ENCODE measurements at places on chromosomes 2 and 18.

DNA sequence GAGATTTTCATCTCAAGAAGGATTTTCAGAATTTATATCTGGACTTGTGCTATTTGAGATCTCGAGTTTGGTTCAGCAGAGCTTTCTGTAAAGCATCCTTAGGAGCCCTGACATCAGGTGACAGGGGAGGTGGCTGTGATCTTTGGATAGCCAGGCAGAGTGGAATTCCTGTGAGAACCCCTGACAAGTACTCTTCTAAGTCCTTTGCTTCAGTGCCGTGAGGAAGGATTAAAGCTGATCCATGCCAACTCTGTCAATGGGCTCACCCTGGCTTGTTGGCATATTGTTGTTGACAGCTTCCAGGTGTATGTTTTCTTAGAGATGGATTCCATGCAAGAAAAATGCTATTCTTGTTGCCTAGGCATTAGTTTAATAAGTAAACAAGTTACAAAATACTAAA lies 38.0 kb upstream of the NFE2L2 start:
- DNase-seq: no peak

GRCh38 chr2:39620067-39620466 lies 45.6 kb upstream of the TMEM178A start:
- peak; percentile 84 for DNase-seq

GRCh38 chr2:590214-591175 lies 86.7 kb downstream of the TMEM18 start:
- DNase-seq: no peak

- DNase-seq: no peak
Observed at GRCh38 chr18:3723554-3723953, 273.6 kb downstream of the TGIF1 start.

GRCh38 chr18:25518716-25519053 lies 166.7 kb upstream of the ZNF521 start:
- DNase-seq: no peak

GRCh38 chr18:25678221-25678620 lies 326.3 kb upstream of the ZNF521 start:
- no peak for DNase-seq

- DNase-seq: peak; percentile 18
Observed at GRCh38 chr2:110869472-110870446, 137.4 kb downstream of the ACOXL start.

GRCh38 chr2:26685989-26686839 lies 6.3 kb upstream of the KCNK3 start:
- DNase-seq: no peak

DNA sequence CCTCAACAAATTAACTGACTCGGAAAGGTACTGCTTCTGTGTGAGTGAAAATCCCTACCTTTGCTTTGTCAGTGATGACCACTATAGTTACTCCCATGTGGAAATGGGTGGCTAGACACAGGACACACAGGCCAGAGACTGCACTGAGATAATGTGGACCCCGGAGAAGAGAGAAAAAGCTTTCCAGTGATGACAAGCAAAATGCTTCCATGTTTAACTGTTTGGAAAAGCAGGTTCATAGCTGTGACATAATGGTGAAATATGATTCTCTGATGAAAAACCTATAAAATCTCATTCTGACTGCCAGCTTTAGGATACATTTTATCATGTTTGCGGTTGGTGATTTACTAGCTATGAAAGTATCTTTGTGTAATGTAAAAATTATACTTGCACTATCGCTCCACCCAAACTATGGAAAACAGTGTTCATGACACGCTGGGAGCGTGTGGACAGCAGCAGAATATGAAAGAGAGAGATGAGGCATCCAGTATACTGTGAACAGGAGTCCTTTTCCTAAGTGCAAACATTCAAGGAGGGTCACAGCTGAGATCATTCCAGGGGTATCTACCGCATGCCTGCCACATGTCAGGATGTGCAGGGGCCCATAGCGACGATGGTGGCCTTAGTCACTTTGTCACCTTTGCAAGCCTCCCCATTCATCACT lies 782.7 kb upstream of the SOX11 start:
- no peak for DNase-seq

DNA sequence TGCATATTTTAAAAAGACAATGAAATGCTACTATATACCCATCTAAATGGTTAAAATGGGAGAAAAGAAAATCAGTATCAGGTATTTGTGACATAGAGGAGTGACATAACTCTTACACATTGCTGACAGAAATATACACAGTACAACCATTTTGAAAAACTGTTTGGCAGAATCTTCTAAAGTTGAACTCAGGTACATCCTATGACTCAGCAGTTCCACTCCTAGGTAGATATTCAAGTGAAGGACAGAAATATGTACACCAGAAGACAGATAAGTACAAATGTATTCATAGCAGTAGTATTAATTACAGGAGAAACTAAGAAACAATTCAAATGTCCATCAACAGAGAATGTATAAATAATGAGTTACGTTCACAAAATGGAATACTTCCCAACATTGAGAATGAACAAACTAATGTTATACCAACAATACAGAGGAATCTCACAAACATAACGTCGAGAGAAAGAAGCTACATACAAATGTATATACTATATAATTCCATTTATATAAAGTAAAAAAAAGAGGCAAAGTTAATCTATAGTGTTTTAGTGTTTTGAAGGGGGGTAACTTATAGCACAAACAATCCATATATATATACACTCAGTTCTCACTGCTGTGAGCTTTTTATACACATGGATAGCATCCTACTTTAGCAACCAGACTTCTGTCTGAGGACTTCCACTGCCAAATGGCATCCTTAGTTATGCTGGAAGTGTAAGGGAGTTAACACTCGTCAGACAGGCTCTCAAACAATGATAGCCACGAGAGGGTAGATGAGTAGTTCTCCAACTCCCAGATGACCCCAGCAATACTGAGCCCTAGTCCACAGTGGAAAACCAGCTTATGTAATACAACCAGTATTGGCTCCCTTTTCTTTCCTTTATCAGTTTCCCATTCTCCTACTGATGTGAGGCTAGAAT lies 172.5 kb downstream of the NBAS start:
- DNase-seq: no peak

- no peak for DNase-seq
Observed at GRCh38 chr18:26304511-26304910, 78.3 kb downstream of the TAF4B start.

DNA sequence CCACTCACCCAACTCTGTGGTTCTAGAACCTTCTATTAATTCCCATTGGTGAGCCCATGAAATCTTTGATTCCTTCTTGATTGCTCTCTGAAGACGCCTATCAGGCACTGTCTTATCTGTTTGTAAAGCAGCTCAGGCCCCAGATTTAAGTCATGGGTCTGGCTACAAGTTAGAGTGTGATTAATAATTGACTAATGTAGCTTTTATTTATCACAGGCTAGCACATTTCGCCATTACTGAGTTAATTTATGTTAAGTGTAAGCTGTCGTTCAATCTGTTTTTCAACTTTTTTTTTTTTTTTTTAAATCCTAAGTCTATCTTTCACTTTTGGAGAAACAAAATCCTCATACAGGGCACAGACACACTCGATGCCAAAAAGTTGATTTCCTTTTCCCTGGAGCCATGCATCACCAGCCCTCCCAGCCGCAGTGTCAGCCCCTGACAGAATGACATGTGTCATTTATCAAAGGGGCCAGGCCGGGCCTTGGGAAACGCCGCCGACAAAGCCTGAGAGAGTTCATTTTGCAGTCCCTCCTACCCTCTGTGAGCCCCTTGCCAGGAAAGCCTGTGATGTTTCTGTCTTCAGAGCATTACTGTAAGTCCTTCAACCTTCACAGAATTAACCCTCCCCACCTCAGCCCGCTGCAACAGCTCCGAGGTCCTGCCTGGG lies 15.8 kb downstream of the TSHZ1 start:
- peak; percentile 18 for DNase-seq

DNA sequence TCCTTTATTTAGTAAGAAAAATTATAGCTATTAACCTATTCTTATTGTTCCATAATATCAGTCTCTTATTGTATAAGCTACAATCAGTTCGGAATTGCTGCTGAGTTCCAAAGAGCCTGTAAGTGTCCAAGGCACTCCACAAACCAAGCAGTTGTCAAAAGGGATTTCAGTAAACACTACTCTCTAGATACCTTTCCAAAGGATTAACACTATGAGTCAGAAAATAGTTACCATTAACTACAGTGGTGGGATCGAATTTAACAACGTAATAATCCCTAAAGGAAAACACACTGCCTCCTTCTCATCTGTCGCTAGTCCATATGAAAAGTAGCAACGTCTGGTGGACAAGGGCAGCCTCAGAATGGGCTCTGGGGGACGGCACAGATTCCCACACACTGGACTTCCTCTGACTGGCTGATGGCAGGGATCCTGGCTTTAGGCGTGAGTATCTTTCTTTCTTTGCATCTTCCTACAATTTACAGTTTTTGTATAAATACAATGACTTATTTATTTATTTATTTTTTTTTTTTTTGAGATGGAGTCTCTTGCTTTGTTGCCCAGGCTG lies 8.8 kb downstream of the TGFBRAP1 start:
- peak; percentile 17 for DNase-seq

DNA sequence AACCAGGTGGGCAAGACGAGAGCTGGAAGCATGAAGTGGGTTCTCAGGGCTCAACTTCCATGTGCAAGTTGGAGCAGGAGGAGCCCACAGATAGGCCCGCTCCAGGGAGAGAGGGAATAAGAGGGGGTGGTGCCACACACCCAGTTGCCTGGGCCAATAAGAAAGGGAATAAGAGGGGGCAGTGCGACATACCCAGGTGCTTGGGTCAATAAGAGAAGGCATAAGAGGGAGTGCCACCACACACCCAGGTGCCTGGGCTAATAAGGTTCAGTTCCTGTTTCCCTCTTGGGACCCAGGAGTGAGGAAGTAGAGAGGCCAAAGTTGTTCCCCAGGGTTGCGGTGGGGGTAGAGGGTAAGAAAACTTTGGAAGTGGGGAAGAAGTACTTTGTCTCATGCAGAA lies 127.5 kb downstream of the LAMA3 start:
- no peak for DNase-seq

GRCh38 chr2:64220265-64220664 lies 76.0 kb upstream of the PELI1 start:
- no peak for DNase-seq

DNA sequence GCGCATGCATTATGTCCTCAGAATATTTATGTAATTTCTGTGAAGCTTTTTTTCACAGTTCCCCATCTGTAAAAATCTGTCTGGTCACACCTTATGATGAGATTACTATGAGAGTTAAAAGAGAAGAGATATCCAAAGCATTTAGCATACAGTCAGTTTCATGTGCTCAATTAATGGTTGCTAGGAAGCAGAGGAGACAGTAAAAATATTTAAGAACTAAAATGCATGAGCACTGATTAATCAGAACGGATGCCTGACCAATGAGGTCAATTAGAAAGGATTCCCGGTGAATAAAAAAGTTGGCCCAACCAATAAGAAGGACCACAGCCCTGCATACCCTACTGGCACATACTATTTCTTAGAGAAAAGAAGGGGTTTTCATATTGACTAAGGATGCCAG lies 12.0 kb upstream of the CRIM1 start:
- DNase-seq: peak; percentile 37

- DNase-seq: no peak
Observed at GRCh38 chr18:2976218-2977132, 36.5 kb downstream of the LPIN2 start.

GRCh38 chr2:224202281-224202865 lies 163.3 kb upstream of the SERPINE2 start:
- DNase-seq: no peak

GRCh38 chr2:121741450-121741849 lies 4.8 kb upstream of the NIFK start:
- no peak for DNase-seq

DNA sequence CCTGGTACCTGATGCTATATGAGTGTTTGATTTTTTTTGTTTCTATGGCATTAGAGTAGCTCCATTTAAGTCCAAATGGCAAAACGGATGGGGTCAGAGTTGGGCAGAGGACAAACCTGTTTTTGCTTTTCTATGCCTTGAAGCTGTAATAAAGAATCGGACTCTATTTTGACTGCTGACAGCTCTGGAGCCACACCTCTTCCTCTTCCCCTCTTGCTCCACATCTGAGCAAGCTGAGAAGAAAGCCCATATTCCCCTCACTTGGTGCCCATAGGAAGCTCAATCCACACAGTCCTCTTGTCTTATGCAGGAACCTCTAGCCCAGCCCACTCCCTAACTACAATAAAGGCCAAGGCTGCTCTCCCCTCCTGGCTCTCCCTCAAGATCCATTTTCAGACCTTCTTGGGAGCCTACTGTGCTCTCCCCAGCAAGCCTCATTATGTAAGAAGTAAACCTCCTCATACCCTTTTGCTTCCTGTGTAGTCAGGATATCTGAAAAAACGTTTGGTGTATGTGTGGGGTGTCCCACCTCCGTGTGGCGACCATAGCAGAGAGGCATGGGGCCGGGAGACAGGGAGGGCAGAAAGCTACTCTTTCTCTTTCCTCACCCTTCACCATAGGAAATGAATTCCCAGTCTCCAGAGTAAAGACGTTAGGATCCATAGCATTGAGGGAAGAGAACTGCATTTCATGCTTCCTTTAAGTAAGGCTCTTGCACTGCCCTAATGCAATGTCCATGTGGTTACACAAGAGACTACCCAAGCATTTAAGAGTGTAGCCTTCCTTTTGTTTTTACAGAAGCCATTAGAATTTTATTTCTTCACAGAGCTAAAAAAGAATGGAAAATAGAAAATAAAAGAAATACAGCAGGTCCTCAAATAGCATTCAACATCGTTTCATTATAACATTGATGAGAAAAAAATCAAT lies 41.9 kb upstream of the RAPGEF4 start:
- DNase-seq: no peak

GRCh38 chr2:209653134-209653533 lies 118.5 kb upstream of the UNC80 start:
- no peak for DNase-seq

DNA sequence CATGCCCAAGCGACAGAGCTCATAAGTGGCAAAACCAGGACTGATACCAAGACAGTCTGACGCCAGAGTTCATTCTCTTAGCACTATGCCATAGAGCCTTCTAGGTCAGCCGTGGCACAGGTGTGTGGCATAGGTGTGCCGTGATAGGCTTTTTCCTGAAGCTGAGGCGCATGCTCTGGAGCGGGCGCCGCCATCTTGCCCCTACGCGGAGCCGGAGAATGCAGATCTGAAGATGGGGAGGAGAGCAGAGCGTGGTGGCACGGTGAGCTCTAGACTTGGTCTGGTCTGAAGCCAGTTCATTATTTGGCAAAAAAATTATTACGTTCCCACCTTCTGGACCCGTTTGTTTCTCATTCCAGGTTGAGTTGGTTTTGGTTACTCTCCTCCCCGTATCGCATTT lies 16.6 kb downstream of the MCFD2 start:
- DNase-seq: no peak

- DNase-seq: no peak
Observed at GRCh38 chr18:37584952-37585695, 19.5 kb upstream of the CELF4 start.

- DNase-seq: peak; percentile 23
Observed at GRCh38 chr2:223642506-223642905, 40.3 kb upstream of the SCG2 start.

Measured in IMR-90 (cell line).